ENCODE measurements at places on chromosomes 5 and 9. TPM values are rescaled to one million over a fixed set of nuclear protein-coding genes. Genes with fewer than 3 reads are reported as not detected.

The CD14 gene
- 1.2 TPM for total RNA-seq

The GRXCR2 gene
- total RNA-seq, result not detected

The NUDCD2 gene
- total RNA-seq, result 14.7 TPM

The RANBP6 gene
- 64.1 TPM for total RNA-seq

The PHF24 gene
- not detected for total RNA-seq

The ZDHHC11B gene
- not detected for total RNA-seq

The FCN2 gene
- not detected for total RNA-seq

The BTF3 gene
- 254 TPM for total RNA-seq
